ENCODE measurements at places on chromosomes 6 and 20.

DNA sequence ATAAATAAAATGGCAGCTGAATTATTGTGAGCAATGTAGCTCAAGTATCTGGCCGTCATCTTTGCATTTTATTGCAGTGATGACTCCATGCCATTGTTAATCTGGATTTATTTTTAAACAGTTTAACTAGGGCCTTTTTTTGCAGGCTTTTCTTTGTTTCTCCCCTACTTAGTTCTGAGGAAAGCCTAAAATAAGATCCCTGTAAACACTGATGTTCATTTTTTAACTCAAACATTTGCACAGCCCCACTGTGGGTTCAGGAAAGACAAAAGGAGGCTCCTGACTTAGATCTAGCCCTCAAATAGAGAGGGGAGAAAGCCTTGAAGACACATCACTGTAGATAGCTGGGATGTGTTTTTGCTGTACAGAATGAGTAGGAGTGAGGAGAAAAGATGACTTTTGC is 69.2 kb downstream of the PLEKHG1 start:
- no peak for DNase-seq

GRCh38 chr6:15420959-15421438 is 175.1 kb downstream of the JARID2 start:
- no peak for DNase-seq

DNA sequence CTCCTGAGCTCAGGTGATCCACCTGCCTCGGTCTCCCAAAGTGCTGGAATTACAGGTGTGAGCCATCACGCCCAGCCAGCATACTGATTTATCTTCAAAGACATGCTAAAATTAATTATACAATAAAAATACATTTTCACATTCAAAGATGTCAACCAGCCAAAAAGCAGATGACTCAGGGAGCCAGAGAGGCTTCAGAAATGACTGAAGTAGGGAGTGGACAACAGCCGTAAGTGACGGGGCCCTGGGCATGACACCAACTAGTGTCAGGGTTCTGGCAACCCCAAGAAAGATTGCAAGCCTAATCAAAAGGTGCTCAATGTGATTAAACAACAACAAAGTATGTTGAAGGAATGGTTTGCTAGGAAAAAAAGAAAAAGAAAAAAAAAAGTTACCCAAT is 28.4 kb downstream of the GPLD1 start:
- no peak for DNase-seq

DNA sequence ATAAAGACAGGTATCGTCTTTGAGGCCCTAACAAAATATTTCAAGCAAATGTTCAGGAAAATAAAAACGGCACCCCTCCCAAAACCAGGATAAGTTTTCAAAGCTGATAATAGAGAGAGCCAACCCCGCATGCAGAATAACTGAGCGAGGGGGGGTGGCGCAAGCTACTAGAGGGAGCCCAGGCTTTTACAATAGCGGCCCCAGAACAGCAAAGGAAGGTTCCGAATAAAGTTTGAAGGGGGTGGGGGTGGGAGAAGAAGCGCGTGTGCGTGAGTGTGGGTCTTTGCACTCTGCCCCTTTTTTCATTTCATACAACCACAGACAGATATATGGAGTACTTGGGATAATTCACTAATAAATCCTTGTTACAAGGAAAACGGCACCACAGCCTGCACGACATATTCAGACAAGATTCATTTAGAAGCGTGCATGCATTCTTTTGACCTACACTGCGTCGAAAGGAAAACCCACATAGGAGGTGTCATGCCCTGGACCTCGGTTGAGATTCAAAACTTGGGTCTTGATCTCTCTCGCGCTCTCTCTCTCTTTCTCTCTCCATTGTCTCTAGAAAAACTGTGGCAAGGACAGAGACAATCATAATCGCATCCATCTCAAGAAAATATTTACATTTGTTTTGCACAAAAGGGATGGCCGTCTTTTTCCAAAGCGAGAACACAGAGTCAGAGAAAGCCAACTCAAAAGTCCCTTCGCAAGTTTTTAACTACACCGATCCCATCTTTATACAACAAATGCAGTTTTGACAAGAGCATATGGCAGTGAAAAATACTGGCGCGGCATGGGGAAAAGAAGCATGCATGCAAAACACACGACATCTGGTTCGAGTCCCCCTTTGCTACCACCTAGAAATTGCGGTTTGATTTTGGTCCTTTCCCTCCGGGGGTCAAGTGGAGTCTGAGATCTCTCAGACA is 1.6 kb downstream of the OLIG3 start:
- DNase-seq = no peak

DNA sequence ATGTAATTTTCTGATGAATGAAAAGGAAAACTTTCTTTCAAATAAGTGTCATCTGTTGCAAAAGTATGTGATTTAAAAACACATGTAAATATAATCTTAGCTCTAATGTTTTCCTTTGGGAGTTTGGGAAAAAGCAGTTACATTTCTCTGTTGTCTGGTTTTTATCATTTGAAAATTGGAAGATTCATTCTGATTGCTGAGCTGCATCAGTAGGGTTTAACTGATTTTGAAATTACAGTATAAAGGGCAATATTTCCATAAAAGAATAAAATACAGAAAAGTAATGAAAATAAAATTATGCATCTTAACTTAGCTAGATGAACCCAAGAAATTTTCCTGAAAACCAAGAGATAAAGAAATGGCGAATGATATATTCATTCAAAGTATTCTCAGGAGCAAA is 57.8 kb downstream of the MAP7 start:
- DNase-seq = no peak

DNA sequence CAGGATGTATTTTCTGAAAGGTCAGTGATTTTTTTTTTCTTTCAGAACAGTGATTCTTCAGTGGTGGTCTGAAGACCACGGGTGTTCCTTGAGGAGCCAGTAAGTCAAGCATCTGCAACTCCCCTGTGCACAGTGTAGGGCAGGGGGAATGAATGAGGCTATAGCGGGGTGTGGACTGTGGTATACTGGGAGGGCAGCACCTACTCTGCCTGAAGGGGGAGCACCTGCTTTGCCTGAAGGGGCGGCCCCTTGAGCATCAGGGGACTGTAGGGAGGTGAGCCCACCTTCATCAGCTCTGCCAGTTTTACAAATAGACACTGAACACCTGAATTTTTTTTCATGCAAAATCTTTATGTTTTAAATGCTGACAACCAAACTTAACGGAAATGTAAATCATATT is 77.5 kb upstream of the RIPOR2 start:
- DNase-seq = no peak

GRCh38 chr20:1214838-1215261 is 11.0 kb upstream of the RAD21L1 start:
- no peak for DNase-seq

- no peak for DNase-seq
Measured at GRCh38 chr20:20459726-20460125, 91.8 kb downstream of the INSM1 start.

DNA sequence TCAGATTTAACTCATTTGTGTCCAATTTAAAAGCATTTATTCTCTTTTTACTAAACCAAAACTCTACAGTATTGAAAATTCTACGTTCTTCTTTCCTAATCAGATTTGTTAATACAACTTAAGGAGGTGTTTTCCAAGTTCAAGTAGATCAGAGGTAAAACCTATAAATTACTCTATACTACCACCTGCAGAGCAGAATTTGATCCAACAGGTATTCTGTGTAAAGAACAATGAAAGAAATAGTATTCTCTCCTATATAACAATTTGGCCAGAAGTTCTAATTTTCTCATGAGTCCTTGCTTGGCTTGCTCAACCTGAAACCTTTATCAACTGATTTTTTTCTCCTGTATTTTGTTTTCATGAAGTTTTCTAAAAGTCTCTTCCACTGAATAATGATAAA is 28.5 kb upstream of the DST start:
- no peak for DNase-seq

DNA sequence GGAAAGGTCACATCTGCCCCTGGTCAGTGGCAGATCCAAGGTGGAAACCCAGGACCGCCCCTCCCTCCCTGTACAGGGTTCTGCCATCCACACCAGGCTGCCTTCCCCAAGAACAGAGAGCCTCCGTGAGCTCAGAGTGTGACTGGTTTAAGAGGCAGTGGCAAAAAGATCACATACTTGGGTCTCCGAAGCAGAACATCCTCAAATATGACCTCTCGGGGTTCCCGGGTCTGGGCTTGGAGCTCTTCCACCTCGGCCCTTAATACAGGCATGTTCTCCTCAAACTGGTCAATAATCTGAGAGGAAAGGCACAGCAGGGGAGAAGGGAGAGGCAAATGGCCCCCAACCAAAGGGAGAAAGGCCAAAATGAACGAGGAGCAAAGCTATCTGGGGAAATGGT is 14.8 kb downstream of the C20orf96 start:
- DNase-seq = no peak

DNA sequence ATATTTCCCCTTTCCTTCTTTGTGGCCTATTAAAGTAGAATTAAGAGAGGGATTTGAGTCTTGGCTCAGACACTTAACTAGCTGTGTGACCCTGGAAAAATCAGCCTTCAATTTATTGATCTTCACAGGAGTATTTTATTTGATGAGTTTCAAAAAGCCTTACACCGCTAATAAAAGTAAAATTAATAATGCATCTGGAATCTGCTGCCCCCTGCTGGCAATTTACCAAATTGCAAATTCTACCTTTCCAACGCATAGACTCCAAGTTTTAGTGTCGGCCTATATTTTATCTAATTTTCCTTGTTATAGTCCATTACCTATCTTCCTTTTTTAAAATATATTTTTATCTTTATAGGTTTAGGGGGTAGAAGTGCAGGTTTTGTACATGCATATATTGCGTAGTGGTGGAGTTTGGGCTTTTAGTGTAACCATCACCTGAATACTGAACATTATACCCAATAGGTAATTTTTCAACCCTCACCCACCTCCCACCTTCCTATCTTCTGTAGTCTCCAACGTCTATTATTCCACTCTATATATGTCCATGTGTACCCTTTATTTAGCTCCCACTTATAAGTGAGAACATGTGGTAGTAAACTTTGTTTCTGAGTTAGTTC is 46.3 kb downstream of the GOPC start:
- peak; percentile 57 for DNase-seq

DNA sequence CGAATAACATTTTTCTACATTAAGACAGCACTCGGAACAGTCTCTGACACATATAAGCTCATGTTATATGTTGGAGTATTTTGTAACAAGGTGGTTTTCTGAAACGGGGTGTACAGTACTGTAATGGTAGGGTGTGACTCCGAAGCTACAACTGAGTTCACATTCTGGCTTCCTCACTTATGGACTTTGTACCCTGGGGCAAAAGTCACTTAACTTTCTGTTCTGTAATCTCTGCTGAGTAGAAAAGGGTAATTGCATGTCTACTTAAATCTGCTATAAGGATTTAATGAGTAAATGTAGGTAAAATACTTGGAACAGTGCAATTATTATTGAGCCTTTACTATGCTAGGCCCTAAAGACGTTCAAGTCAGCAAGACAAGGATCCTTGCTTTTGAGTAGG is 4.7 kb upstream of the LTV1 start:
- no peak for DNase-seq

DNA sequence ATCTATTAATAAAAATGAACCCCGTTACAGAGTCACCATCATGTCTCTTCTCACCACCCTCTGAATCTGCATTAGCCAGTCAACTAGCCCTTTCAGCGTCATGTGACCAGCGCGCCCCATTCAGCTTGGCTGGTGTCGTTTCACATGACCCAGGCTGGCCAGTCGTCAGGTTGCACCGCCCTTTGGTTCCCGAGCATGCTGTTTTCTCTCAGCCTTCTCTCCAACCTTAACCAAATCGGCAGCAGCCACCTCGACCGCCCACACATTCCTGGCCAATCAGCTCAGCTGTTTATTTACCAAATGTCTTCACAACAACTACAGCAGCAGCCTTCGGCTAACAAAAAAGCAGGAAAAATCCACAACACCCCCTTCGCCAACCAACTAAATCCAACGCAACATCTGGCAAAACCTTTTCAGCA is 5.6 kb downstream of the SRSF3 start:
- DNase-seq = peak; percentile 79

DNA sequence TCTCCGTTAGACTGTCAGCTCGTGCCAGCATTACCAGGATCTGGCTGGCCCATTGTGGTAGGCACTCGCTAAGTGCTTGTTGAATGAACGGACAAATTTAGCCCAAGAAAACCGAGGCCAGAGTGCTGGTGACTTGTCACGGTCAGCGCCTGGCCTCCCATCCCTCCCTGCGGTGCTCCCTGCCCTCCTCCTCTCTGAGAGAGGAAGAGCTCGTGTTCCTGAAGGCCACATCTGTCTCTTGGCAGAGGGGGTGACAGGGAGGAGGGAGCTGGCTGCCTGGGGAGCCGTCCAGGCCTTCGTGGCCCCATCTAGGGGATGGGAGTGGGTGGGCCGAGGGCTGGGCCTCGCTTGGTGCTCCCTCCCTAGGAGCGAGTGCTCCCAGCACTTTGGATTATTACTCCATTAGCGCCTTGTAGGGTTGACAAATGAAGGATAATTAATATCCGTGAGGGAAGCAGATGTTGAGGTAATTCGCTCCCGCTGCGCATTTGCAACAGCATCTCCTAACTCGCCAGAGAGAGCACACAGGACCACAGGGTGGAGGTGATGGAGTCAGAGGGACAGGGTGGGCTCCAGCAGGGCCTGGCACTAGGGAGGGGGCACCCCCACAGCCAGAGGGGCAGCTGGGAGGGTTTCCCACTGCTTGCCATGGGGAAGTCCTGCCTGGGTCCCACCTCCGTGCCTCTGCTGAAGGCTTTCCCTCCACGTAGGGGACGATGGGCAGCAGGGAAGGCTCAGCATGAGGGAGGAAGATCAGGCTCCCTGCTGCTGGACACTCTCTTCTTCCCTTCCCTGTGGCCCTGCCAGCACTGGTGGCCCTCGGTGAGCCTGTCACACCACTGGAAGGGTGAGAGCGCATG is 37.0 kb downstream of the VSTM2L start:
- no peak for DNase-seq

DNA sequence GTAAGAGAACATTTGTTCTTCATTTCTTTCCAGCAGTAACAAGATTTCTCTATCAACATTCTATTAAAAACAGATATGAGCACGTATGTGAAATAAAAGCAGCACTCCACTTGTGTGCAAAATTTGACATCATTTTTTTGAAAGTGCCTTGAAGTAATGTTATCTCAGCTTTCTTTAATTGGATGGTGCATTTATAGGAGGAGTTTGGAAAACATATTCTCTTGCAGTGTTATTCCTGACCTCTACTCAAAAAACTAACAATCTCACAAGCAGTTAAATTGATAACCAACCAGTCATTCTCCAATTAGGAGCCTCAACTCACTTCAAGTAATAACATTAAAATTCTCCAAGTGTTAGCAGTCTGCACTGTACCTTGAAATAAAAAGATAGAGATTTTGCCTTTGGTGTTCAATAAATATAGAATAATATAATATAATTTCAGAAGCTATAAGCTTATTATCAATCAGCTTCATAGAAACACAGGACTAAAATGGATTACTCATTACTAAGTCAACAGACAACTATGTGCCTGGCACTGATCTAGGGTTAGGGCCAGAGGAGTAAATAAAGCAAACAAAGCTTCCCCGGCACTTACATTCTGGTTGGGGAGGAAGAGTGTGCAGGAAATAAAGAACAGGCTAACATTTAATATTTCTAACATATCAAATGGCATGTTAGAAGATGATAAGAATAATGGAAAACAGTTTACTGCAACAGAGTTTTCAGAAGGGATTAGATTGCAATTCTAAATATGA is 149.0 kb upstream of the SGK1 start:
- no peak for DNase-seq

GRCh38 chr6:12806796-12807195 is 90.2 kb downstream of the PHACTR1 start:
- DNase-seq = no peak

- no peak for DNase-seq
Measured at GRCh38 chr20:53711333-53712211, 117.9 kb upstream of the ZNF217 start.
